Activated CD8-positive, alpha-beta T cell treated with anti-CD3 and anti-CD28 coated beads for 36 hours (primary cell): ENCODE measurements at places on chromosomes 12 and 14. TPM values are rescaled to one million over a fixed set of nuclear protein-coding genes. Genes with fewer than 3 reads are reported as not detected.

GRCh38 chr12:55847033-55847432 is 4.3 kb upstream of the MMP19 start:
- no peaks in the 10 kb centered on the region for H3K36me3 ChIP-seq
- H3K4me3 ChIP-seq: no peak overlapping the region
- H3K27ac ChIP-seq: peak overlapping the region; percentile 84
- H3K4me1 ChIP-seq: peaks cover 16% of the 10 kb centered on the region
- no peaks in the 10 kb centered on the region for H3K27me3 ChIP-seq

DNA sequence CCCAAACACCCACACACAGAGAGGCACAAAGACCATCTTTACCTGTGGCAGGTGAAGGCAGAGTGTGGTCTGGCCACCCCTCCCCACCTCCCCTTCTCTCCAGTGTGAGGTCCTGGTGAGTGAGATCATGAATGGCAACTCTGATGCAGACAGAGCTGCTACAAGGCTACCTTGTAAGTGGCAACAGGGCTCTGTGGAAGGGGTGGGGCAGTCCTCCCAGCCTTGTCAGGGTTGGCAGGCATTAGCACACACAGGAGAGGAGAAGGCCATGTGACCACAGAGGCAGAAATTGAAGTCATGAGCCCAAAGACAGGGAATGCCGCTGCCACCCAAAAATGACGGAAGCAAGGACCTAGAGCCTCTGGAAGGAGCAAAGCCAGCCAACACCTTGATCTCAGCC is 30.7 kb downstream of the VWF start:
- H3K36me3 ChIP-seq: no peaks in the 10 kb centered on the region
- H3K4me3 ChIP-seq: no peak overlapping the region

- H3K27ac ChIP-seq: no peak overlapping the region
- no peaks in the 10 kb centered on the region for H3K4me1 ChIP-seq
Observed at GRCh38 chr12:42568952-42569915, 20.3 kb downstream of the PRICKLE1 start.

DNA sequence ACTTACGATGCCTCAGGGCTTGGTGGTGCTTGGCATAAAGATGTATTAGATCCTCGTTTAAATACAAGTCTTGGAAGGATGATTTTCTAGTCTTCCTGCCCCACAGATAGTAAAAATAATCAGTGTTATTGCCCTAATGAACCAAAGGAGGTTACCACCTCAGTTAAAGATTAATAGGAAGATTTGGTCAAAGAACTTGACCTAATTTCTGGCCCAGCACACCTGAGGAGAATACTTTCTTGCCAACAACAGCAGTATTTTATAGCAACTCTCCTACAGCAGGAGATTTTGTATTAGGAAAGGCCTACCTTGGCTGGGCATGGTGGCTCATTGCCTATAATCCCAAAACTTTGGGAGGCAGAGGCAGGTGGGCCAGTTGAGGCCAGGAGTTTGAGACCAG is 31.6 kb downstream of the CSRP2 start:
- peaks cover 23% of the 10 kb centered on the region for H3K36me3 ChIP-seq
- DNase-seq: no peak
- no peak overlapping the region for H3K4me3 ChIP-seq
- H3K27me3 ChIP-seq: no peaks in the 10 kb centered on the region
- H3K4me1 ChIP-seq: no peaks in the 10 kb centered on the region

- no peaks in the 10 kb centered on the region for H3K27me3 ChIP-seq
- DNase-seq: peak; percentile 1
- H3K27ac ChIP-seq: no peak overlapping the region
Observed at GRCh38 chr12:12121061-12121460, 50.3 kb downstream of the BCL2L14 start.

GRCh38 chr12:53221203-53222080 is 10.6 kb downstream of the RARG start:
- DNase-seq: peak; percentile 66
- peak overlapping the region; percentile 92 for H3K4me3 ChIP-seq
- peaks cover 70% of the 10 kb centered on the region for H3K4me1 ChIP-seq
- H3K27me3 ChIP-seq: no peaks in the 10 kb centered on the region

DNA sequence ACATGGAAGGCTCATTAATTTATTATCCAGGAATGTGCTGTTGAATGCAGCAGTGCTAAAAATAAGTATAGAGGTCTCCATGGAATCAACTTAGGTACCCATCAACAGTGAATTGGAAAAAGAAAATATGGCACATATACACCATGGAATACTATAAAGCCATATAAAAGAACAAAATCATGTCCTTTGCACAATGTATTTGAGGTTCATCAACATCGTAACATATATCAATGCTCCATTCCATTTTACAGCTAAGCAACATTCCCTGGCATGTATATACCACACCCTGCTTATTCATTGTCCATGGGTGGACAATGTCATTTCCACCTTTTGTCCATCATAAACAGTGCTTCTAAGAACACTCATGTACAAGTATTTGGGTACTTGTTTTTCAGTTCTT is 147.8 kb upstream of the RASSF8 start:
- peaks cover 16% of the 10 kb centered on the region for H3K4me1 ChIP-seq
- H3K36me3 ChIP-seq: no peaks in the 10 kb centered on the region
- no peak overlapping the region for H3K27ac ChIP-seq
- H3K4me3 ChIP-seq: no peak overlapping the region
- H3K27me3 ChIP-seq: no peaks in the 10 kb centered on the region

- no peaks in the 10 kb centered on the region for H3K27me3 ChIP-seq
- H3K4me1 ChIP-seq: no peaks in the 10 kb centered on the region
- no peak overlapping the region for H3K27ac ChIP-seq
- DNase-seq: no peak
- H3K36me3 ChIP-seq: no peaks in the 10 kb centered on the region
Observed at GRCh38 chr12:126389220-126389841, 1324.1 kb downstream of the AACS start.

DNA sequence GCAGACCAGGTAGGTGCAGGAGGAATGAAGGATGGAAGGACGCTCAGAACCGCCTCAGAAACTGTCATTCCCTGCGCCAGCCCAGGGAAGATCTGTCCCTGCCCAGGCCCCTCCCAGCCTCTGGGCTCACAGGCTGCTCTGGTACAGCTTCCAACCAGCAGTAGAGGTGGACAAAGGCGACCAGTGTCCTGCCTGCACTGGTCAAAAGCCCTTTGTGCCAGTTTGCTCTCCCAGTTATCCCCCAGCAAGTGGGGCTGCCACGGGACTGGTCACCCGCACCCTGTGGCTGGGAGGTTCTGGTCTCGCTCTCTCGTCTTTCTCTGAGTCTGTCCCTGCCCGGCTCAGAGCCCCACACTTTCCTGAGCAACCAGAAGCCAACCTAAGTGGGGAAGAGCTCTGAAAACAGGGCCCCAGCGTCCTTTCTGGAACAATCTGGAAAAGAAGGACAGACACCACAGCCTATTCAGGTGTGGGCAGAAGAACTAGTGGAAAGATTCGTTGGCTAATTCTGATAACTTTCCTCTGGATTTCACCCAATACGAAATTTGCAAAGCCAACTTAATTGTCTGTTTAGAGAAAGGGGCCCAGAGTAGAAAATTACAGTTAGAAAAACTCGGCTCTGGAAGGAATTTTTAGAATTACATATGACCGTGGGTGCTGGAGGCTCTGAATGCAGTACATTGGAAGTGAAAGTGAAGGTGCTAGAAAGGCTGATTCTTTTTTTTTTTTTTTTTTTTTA is 21.7 kb downstream of the SNRNP35 start:
- no peak for DNase-seq
- H3K27ac ChIP-seq: no peak overlapping the region
- no peak overlapping the region for H3K4me3 ChIP-seq

The DPY19L2 gene
- total RNA-seq: 6.1 TPM

DNA sequence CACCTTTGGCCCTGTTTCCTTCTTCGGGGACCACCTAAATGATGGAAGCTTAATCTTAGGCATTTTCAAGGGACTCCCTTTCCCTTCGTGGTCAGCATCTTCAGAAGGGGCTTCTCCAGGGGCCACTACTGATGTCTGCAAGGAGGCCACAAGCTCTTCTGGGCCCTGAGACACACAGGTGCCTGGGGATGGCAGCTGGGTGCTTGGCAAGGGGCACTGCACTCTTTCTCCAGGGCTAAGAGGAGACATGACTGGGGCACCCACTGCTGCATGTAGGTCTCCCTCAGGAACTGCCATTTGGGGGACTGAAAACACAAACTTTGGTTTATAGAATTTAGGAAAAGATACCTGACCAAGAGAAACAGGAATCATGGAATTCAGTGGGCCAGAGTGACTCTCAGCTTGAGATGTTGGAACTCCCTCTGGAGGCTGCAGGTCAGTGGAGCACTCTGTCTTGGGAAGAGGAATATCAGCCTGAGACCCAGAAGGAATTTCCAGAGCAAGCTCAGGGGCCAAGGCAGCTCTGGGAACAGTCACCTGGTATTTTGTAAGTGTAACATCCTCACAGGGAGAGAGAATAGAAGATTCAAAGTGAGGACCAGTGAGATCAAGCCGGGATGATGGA is 16.0 kb downstream of the PLD4 start:
- DNase-seq: no peak
- H3K27ac ChIP-seq: no peak overlapping the region

DNA sequence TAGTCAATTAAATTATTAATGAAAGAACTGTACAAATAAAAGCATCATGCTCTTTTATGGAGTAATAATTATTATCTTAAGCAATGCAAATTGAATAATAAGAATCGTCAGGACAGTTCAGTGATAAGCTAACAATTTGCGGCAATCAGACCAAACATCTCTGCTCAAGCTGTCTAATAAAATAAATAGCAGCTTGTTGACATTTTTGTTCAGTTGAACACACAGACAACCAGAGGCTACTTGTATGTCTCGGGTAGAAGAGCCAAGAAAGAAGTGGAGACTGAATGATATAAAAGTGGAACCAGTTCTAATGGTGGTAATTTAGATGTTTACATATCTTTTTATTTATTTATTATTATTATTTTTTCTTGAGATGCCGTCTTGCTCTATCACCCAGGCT is 57.4 kb upstream of the FOXN3 start:
- DNase-seq: no peak
- no peaks in the 10 kb centered on the region for H3K27me3 ChIP-seq
- peaks cover 49% of the 10 kb centered on the region for H3K4me1 ChIP-seq
- H3K27ac ChIP-seq: no peak overlapping the region
- H3K4me3 ChIP-seq: no peak overlapping the region

- DNase-seq: no peak
- no peaks in the 10 kb centered on the region for H3K27me3 ChIP-seq
- H3K4me3 ChIP-seq: no peak overlapping the region
- no peaks in the 10 kb centered on the region for H3K4me1 ChIP-seq
- no peaks in the 10 kb centered on the region for H3K36me3 ChIP-seq
Observed at GRCh38 chr14:84084056-84084630, 1445.8 kb upstream of the FLRT2 start.

- peaks cover 3% of the 10 kb centered on the region for H3K4me1 ChIP-seq
- H3K36me3 ChIP-seq: no peaks in the 10 kb centered on the region
- H3K27ac ChIP-seq: no peak overlapping the region
- H3K4me3 ChIP-seq: no peak overlapping the region
Observed at GRCh38 chr14:69008421-69008884, 29.4 kb upstream of the ACTN1 start.

DNA sequence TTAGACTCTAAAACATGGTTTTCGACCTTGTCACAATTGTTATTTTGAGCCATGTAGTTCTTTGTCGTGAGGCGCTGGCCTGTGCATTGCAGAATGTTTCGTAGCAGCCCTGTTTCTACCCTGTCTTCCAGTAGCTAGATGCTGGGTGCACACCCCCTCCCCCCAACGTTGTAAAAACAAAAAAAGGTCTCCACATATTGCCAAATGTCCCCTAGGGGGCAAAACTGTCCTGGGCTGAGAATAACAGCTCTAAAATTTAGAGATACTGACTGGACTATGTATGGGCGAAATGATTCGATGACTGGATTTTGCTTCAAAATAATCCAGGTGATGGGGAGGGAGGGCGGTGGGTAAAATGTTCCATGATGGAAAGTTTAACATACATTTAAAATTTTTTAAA is 126.1 kb upstream of the FUT8 start:
- peaks cover 73% of the 10 kb centered on the region for H3K4me1 ChIP-seq
- no peaks in the 10 kb centered on the region for H3K27me3 ChIP-seq
- peaks cover 21% of the 10 kb centered on the region for H3K36me3 ChIP-seq
- H3K4me3 ChIP-seq: no peak overlapping the region
- peak; percentile 74 for DNase-seq

The SCNN1A gene
- total RNA-seq: 2.3 TPM

GRCh38 chr12:62082448-62082847 is 177.8 kb upstream of the USP15 start:
- no peaks in the 10 kb centered on the region for H3K36me3 ChIP-seq
- DNase-seq: no peak
- no peaks in the 10 kb centered on the region for H3K27me3 ChIP-seq
- H3K4me3 ChIP-seq: no peak overlapping the region
- H3K27ac ChIP-seq: no peak overlapping the region
- no peaks in the 10 kb centered on the region for H3K4me1 ChIP-seq

The PPFIA2 gene
- not detected for total RNA-seq

The ANO4 gene
- total RNA-seq: not detected

GRCh38 chr14:36807727-36808126 is 146.1 kb downstream of the PAX9 start:
- no peak overlapping the region for H3K27ac ChIP-seq
- H3K4me1 ChIP-seq: no peaks in the 10 kb centered on the region
- H3K27me3 ChIP-seq: no peaks in the 10 kb centered on the region
- H3K4me3 ChIP-seq: no peak overlapping the region

The VIPAS39 gene
- total RNA-seq: 16.8 TPM

DNA sequence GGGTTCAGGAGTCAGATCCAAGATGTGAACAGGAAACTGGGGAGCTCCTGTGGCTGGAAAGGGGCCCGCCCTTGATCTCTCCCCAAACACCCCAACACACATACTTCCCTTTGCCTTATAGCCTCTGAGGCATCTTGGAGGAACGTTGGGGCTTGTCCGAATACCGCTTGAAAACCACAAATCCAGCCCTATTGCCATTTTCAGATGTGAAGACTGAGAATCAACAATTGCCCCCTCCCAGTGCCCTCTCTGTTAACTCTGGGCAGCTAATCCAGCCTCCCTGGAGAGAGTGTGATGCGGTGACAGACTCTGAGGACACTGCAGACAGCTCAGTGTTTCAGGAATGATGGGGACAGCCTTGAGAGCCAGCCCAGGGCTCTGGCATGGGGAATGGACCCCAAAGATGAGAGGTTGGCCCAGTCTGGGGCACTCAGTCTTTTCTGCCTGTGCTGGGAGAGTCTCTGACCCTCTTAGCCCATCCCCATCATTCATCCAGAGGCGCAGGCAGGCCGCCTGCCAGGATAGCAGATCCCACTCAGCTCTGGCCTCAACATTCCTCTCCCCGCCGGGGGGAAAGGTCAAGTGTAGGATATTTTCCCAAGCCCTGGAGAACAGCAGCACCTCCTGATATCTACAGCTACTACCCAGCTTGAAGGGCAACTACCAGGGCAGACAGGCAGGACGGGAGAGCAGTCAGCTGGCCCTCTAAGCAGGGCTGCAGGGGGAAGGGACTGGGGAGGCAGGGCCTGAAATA is 24.6 kb upstream of the LTBP2 start:
- no peaks in the 10 kb centered on the region for H3K4me1 ChIP-seq
- no peak overlapping the region for H3K27ac ChIP-seq
- H3K4me3 ChIP-seq: no peak overlapping the region
- no peak for DNase-seq
- H3K36me3 ChIP-seq: no peaks in the 10 kb centered on the region
- no peaks in the 10 kb centered on the region for H3K27me3 ChIP-seq
